ENCODE measurements at places on chromosomes 12 and 14.

DNA sequence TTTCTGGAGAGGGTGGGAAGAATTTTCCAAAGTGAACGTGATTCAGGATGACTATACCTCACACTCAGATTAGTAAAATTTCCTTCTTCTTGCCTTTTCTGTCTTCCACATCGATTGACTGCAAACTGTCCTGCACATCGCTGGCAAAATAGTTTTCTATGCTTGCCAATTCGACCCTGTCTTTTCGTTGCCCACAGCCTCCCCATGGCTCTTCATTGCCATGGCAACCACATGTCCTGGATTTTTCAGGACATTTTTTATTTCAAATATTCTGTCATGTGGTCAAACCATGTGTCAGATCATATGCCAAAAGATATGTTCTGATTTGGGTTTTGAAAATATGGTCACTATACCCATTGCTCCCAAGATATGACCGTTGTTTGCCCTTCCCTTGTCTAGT lies 46.9 kb upstream of the OTX2 start:
- DNase-seq, result no peak

- DNase-seq, result no peak
These were observed 46.0 kb downstream of the MYO1H start for GRCh38 chr12:109393437-109394345.

- DNase-seq, result no peak
These were observed 45.6 kb downstream of the FANCM start for GRCh38 chr14:45181329-45181728.

DNA sequence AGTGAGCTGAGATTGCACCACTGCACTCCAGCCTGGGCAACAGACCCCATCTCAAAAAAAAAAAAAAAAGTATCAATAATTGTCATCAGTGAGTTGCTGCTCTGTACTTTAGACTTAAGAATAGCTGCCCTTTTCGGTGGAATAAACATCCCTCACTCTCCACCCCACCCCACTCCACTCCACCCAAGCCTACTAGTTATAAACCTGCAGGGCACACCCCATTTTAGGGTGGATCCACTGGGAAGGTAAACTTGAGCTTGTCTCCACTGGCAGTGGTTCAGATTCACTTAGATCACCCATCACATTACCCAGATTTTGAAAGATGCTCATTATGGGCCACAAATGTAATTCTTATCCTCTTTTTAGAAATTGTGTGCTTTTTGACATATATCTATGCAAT lies 106.4 kb downstream of the GPR135 start:
- no peak for DNase-seq

GRCh38 chr12:24944601-24944975 lies 4.3 kb downstream of the BCAT1 start:
- DNase-seq, result no peak

GRCh38 chr14:80637756-80638619 lies 303.6 kb downstream of the CEP128 start:
- peak; percentile 38 for DNase-seq

- DNase-seq, result peak; percentile 75
These were observed 133.0 kb downstream of the PAWR start for GRCh38 chr12:79557690-79558315.

DNA sequence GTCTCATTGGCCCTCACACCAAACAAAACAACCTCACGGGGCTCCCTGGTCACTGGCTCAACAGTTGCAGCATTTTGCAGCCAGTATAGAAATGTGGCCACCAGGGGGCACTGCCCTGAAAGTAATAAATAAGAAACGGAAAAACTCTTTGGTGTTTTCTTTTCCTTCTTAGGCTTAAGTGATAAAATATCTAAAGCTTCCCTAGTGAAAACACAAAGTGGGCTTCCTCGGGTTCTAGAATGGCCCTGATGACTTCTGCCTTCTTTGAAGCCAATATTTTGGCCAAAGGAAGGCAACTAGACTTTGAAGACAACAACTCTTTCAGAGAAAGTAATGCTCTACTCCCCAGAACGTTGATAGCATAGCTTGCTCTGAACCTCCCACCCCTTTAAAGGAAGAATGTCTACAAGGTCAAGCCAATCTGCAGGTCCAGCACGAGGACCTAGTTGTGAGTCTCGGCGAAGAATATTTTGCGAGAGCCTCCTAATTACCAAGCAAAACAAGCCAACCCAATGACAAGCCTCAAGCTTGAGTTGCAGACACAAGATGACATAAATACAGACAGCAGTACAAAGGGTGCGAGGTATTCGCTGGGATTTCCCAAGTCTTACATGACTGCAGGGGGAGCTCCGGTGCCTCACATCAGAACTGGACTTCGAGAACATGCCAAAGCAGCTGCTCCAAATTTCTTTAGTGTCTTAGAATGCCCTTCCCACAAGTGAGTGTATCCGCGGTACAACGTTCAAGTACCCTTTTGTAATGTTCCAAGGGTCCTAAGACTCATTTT lies 2.6 kb downstream of the ITPK1 start:
- DNase-seq, result peak; percentile 19

- no peak for DNase-seq
These were observed 244.9 kb downstream of the PRKD1 start for GRCh38 chr14:29682789-29683188.

GRCh38 chr14:99838639-99839134 lies 45.5 kb downstream of the EML1 start:
- no peak for DNase-seq

DNA sequence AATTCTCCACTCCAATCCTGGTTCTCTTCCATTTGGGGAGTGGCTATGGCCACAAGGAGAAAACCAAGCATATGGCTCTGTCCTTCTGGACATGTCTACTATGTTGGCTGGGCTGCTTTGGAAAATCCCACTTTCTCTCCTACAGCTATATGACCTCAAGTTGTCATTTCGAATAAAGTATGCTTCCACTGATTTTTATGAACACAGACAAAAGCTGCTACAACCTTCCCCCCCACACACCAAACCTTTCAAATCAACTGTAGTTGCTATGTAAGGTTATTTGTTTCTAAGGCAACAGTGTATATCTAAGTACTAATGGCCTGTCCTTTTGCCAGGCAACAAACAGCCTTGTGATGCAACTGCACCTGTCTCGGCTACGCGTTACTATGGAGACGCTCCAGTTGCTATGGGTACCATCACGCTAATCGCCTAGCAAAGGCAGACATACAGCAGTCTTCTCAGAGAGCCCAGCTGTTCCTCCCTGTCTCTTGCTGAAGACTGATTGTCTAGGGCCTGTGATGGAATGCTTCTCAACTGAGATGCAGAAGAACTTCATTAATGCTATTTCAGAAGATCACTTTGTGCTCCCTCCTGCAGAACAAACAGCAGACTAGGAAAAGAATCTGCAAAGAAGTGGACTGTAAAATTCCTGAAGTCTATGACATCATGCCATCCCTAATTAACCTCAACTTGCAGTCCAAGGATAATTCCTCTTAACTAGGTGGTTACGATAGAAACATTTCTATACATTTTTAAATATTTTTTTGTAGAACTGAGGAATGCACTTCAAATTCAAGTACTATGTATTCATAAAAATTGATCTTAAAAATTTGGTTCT lies 67.6 kb downstream of the FOXN3 start:
- no peak for DNase-seq

DNA sequence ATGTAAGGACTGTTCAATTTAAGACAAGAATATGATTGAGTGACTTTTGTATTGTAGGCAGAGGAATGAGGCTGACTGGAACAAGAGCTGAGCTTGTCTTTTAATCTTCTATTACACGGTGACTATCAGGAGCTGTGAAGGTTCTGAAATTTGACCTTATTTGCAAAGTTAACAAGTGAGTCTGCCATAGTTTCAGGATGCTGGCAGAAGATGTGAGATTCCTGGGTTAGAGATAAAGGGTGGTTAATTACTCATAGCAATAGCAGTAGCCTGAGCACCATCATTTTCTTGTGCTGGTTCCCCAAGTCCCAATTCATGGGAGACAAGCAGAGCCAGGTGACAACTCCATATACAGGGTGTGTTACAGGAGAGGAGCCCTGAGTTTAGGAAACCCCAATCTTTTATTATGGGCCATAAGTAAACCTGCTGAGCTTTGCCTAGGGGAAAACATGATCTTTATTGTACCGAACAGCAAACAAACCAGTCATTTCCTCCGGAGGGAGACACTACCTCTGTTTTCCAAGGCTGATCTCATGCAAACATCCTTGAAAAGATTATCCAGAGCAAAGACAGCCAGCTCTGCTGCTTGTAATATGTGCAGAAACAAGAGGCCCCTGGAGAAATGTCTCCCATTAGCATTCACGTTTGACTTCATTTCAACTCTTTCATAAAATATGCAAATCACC lies 51.7 kb upstream of the DDX11 start:
- DNase-seq, result no peak

DNA sequence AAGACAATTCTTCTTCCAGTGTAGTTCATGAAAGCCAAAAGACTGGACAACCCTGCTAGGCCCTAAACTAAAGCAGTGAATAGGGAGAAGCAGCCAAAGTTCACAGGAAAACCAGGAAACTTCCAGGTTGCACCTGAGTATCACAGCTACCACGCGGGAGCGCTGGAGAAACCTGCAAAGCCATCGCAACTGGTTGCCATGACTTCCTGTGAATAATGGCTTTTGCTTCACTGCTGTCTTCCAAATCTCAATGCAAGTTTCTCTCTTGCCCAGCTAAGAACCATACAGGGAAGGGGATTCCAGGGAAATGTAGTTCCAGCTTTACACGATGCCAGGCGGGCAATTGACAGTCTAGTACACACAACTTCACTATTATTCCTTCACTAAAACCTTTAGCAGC lies 114.1 kb downstream of the GXYLT1 start:
- DNase-seq, result no peak

DNA sequence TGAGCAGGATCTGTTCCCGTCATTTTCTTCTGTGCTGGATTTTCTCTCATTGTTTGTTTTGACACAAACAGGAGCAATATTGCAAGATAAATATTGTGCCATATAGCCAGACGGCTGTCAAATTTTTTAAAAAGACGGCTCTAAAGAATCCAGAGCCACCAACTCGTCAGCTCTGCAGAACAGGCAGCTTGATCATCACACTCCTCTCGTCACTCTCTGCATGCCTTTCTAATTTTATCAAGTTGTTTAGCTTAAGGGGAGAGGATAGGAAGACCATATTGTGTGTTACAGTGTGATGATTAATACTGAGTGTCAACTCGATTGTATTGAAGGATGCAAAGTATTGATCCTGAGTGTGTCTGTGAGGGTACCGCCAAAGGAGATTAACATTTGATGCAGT lies 562.8 kb downstream of the GALC start:
- no peak for DNase-seq

DNA sequence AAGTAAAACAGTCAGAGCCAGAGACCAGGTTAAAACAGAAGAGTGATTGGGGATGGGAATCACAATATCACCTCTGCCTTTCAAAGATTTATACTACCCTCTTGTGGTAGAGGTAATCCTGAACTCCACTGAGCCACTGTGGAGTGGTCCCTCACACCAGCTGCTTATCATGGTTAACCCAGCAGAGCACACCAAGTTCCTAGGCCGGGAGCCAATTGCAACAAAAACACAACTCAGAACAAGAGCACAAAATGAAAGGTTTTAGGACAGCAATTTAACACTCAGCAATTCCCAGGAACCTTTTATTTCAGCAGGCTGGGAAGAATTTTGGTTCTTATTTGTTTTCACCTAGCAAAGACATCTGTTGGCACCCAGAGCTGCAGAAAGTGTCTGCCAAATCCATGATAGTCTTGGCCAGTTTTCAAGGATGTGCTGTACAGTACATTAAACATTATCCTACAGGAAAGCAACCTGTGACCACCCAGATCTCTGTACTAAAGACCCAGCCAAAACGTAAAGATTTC lies 220.5 kb upstream of the ATXN7L3B start:
- DNase-seq, result no peak

DNA sequence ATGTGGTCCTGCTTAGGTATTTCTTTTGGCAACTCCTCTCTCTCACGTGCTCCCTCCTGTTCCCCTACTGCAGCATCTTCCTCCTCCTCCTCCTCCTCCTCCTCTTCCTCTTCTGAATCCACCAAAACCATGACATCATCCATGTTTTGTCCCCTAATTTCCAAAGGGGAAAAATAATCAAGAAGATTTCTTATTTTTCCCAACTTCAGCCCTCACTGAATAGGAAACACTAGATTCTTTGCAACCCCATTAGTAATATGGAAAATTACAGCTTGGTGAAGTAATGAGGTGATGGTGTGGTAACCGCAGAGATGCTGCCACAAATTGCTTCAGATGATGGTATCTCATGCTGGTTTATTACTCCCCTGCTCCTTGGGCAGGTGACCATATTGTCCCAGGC lies 7.5 kb upstream of the WSB2 start:
- no peak for DNase-seq

GRCh38 chr14:103451401-103451800 lies 66.2 kb downstream of the MARK3 start:
- DNase-seq, result no peak

GRCh38 chr12:28585146-28585545 lies 394.9 kb downstream of the CCDC91 start:
- no peak for DNase-seq

- no peak for DNase-seq
These were observed 10.8 kb downstream of the TRPV4 start for GRCh38 chr12:109822416-109822815.

GRCh38 chr14:101738703-101739320 lies 22.7 kb upstream of the PPP2R5C start:
- no peak for DNase-seq

- no peak for DNase-seq
These were observed 58.7 kb downstream of the TUNAR start for GRCh38 chr14:95935228-95935822.

DNA sequence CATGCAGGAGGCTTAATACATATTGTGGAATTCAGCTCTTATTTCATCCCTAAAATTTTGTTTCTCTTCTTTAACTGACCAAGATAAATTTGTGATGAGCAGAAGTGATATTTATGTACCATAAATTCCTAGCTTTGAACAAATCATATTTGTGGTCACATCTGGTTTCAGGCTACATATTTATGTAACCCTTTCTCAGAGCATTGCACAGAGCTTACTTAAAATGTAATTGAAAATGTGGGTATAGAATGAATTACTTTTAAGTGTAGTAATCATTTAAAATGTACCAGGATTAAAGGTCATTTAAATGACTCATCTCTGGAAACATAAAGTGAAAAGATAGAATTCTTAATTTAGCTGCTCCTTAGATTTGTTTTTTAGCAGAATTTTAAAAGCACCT lies 129.9 kb upstream of the FRMD6 start:
- peak; percentile 53 for DNase-seq

DNA sequence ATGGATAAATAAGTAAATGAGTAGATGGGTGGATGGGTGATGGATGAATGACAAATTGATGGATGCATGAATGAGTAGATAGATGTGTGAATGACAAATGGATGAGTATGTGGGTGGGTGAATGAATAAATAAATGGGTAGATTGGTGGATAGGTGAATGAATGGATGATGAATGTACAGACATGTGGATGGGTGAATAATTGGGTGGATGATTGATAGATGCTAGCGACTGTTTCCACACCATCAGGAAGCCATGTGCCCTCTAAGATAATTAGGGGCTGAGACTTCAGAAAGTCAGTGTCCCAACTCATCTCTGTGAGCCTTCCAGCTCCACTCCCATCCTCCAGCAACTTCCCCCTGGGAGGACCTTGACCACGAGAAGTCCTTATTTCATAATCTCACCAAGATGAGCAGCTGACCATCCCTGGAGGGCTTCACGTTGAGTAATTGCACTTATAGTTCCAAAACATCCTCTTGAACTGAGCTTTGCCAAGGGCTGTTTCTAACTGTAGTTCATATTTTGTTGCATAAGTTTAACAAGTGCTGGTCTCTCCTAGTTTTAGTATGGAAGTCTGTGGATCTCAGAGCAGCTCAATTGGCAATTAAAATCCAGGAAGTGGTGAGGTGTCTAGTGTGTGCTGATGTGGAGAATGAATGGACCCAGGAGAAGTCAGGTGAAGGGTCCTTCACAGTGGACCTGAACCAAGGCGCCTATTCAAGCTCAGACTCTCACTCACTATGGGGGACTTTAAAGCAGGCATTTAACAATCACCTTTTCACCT lies 295.7 kb downstream of the ADGRD1 start:
- DNase-seq, result no peak

Measured in BJ (cell line).